CD4-positive, alpha-beta T cell treated with Interleukin-21 for 1 hour (primary cell): ENCODE measurements at places on chromosomes 2 and 18.

GRCh38 chr18:24189664-24190346 lies 50.9 kb downstream of the CABYR start:
- DNase-seq = no peak

- no peak for DNase-seq
These were observed 288.2 kb upstream of the CHST9 start for GRCh38 chr18:27473318-27473717.

DNA sequence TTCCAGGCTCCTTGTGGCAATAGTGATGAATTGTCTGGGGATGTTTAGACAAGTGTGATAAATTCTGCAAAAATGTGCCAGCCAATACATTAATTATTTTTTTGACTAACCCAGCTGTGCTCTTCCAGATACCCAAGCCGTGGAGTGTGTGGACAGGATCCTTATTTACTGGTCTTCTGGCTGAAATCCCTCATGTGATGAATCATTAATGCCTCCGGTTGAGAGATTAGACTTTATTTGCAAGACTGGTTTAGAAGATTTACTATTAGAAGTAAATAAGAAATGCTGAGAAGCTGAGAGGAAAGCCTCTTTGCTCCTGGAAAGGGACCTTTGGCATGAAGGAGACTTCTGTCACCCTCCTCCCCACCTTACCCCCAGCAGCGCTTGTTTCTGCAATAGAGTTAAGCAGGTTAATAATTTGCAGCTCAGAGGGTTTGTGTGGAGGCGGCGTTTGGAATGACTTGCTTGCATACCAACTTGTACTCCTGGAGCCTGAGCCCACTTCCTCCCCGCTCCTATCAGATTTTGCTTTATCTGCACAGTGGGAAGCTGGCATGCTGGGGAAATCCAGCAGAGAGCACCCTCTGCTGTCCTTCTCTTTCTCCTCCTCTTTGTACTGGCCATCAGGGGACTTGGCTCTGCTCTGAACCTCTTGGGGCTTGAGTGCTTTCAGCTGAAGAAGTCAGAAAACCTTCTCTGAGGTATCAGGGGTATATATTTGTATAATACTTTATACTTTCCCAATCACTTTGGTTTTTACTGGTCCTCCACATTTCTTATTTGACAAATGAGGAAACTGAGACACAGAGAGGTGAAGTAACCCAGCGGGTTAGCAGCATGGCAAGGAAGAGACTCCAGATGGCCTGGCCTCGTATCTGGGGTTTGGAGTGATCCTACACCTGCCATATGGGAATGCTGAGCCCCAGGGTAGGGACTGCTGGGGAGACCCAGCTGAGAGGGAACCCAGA lies 16.3 kb downstream of the SLC3A1 start:
- peak; percentile 2 for DNase-seq

GRCh38 chr2:173354073-173354581 lies 545 bp upstream of the CDCA7 start:
- DNase-seq = no peak

- DNase-seq = no peak
These were observed 39.5 kb downstream of the ORC4 start for GRCh38 chr2:147980940-147981528.

- no peak for DNase-seq
These were observed 193.6 kb upstream of the PKDCC start for GRCh38 chr2:41854227-41854626.

DNA sequence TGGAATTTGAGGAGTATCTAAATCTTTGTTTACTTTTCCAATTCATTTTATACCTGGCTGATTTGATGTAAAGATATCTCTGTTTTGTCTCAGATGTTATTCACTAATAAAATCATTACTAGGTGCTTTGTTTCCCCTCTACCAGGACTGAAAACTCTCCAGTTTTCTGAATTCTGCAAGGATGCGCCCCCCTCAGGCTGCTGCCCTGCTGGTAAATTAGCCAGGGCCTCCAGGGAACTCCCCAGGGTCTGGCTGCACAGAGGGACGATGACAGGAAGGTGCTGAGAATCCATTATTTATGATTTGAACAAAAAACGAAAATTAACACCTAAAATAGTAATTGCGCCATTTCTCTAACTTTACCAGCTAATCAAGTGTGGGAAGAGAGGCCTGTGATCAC lies 541.2 kb upstream of the POU3F3 start:
- DNase-seq = no peak

DNA sequence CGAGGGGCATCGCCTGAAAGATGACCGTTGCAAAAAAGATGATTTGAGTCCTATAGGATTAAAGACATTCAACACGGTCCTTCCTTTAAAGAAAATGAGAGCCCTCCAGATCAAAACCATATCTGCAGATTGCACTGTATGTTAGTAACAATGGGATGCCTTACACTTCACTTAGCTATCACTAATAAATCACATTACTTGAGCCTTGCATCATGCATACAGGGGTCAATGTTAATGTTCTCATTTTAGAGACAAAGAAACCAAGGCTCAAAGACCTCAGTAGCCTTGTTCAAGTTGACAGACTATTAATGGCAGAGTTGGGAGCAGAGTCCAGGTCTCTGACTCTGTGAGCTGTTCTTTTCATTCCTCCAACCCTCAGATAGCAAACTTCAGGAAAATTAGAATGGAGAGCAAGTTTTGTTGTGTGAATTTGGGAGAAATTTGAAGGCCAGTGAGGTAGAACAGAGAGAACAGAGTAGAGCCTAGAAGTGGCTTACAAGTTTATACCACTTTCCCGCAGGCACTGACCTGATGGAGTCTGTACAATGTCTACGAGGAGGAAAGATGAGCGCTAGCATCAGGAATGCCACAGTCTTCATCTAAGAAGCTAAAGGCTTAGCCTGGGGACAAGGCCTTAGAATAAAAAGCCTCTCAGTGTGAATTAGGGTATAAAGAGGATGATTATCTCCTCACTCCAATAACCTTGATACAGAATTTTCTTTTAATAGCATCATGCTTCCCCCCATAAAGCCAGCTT lies 48.3 kb downstream of the TRIB2 start:
- DNase-seq = no peak

- DNase-seq = no peak
These were observed 437.7 kb upstream of the HNRNPA3 start for GRCh38 chr2:176774766-176775451.
